Transverse colon (tissue), 4 donors: ENCODE measurements at places on chromosomes 2 and 18. TPM values are rescaled to one million over a fixed set of nuclear protein-coding genes. Genes with fewer than 3 reads are reported as not detected.

GRCh38 chr2:207015901-207016300 is 76.6 kb downstream of the CPO start:
- H3K4me1 ChIP-seq: no peaks in the 10 kb centered on the region
- no peaks in the 10 kb centered on the region for H3K27me3 ChIP-seq
- DNase-seq: no peak
- no peaks in the 10 kb centered on the region for H3K36me3 ChIP-seq
- H3K27ac ChIP-seq: no peak overlapping the region

DNA sequence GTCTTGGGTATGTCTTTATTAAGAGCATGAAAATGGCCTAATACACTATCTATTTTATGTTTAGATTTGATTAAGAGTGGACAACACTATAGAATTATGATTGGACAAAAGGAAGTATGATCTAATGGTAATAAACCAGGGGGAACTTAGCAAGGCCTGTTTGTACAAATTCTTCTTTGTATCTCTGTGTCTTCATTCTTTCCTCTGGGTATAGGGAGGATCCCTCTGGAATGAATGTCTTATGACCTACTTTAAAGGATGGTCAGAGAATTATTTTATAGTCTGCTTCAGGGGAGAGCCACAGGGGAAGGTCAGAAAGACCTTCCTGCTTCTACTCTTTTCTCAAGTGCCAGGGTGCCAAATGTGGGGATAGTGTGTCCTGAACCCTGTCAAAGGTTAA is 42.8 kb upstream of the FANCL start:
- no peaks in the 10 kb centered on the region for H3K36me3 ChIP-seq
- H3K27ac ChIP-seq: no peak overlapping the region
- DNase-seq: no peak
- no peak overlapping the region for H3K4me3 ChIP-seq

DNA sequence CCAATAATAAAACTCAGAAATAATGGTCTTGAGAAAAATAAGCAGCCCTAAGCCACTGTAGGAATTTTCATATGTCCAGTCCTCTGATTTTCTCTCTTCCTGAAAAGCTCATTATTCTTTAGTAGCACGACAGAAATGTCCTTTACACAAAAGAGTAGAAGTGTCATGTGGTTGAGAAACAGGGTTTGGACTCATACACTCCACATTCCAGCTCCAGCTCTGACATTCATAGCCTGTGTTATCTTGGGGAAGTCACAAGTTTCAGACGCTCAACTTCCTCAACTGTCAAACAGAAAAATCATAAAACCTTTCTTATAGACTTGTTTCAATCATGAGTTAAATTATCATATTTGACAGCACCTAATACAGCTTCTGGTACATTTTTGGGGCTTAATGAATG is 511.5 kb downstream of the TNS1 start:
- DNase-seq: no peak
- H3K27me3 ChIP-seq: no peaks in the 10 kb centered on the region
- no peaks in the 10 kb centered on the region for H3K36me3 ChIP-seq
- H3K4me3 ChIP-seq: no peak overlapping the region
- H3K4me1 ChIP-seq: no peaks in the 10 kb centered on the region

GRCh38 chr2:136117909-136118818 is at the start of gene CXCR4:
Gene CXCR4, minus strand, starts transcription at chr2:136118149. Its CDS starts 89 bp downstream, at chr2:136118060.
- H3K27ac ChIP-seq: peak within 1 kb of the TSS; percentile 55
- H3K36me3 ChIP-seq: peaks cover 7% of the 10 kb centered on the region
- H3K27me3 ChIP-seq: peaks cover 94% of the 10 kb centered on the region
- peak within 1 kb of the TSS; percentile 30 for H3K4me3 ChIP-seq
- DNase-seq: peak; percentile 83

DNA sequence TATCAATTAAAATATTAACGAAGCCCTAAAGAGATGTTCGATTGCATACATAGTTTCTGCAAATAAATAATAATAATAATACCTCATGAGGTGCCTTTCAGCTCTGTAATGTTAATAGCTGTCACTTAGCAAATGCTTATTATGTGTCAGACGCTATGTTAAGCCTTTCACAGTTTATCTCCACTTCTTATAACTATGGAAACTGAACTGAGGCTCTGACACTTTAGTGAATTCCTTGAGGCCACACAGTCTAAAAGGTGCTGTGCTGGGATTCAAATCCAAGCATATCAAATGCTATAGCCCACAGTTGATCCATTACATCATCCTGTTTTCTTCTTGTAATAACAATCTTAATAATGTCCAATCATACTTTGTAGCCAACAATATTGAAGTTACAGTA is 1571.5 kb upstream of the NXPH2 start:
- H3K4me3 ChIP-seq: no peak overlapping the region
- no peak overlapping the region for H3K27ac ChIP-seq
- no peaks in the 10 kb centered on the region for H3K27me3 ChIP-seq
- no peaks in the 10 kb centered on the region for H3K36me3 ChIP-seq

DNA sequence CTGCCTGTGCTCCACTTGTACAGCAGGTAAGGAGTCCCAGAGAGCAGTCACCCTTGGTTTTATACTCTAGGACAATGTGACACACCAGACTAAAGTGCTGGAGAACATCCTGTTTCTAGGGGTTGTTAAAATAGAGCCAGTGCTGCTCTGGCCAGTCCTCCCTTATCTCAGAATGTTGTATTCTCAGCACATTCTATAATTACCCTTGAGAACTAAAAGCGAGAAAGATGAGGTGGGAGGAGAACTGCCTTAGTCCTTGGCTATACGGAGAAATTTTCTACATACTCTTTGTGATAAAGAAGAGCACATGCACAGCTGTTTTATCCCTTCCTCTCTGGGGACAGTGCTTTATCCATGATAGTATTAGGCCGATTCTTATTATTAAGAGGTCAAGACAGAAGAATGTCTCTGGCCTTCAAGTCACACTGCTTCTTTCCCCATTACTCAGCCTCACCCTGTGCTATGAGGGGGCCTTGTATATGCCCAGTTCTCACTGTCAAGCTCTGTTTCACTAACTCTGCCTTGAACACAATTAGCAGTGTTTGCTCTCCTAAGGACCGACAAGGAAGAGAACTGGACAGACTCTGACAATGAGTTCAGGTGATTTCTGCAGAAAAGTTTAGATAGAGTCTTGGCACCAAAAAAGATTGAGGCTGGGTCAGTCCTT is 385.8 kb downstream of the TRIB2 start:
- no peaks in the 10 kb centered on the region for H3K27me3 ChIP-seq
- H3K36me3 ChIP-seq: no peaks in the 10 kb centered on the region
- H3K27ac ChIP-seq: no peak overlapping the region
- H3K4me1 ChIP-seq: no peaks in the 10 kb centered on the region
- H3K4me3 ChIP-seq: no peak overlapping the region

- H3K4me3 ChIP-seq: no peak overlapping the region
- H3K27me3 ChIP-seq: no peaks in the 10 kb centered on the region
- no peak for DNase-seq
- H3K27ac ChIP-seq: no peak overlapping the region
- H3K36me3 ChIP-seq: no peaks in the 10 kb centered on the region
- no peaks in the 10 kb centered on the region for H3K4me1 ChIP-seq
These were observed 65.2 kb upstream of the CRIM1 start for GRCh38 chr2:36290306-36290856.

- no peaks in the 10 kb centered on the region for H3K27me3 ChIP-seq
These were observed 11.3 kb downstream of the GFPT1 start for GRCh38 chr2:69375494-69376353.

GRCh38 chr2:149448315-149448714 is 117.9 kb downstream of the LYPD6 start:
- H3K36me3 ChIP-seq: no peaks in the 10 kb centered on the region
- no peak overlapping the region for H3K4me3 ChIP-seq
- H3K27ac ChIP-seq: no peak overlapping the region

DNA sequence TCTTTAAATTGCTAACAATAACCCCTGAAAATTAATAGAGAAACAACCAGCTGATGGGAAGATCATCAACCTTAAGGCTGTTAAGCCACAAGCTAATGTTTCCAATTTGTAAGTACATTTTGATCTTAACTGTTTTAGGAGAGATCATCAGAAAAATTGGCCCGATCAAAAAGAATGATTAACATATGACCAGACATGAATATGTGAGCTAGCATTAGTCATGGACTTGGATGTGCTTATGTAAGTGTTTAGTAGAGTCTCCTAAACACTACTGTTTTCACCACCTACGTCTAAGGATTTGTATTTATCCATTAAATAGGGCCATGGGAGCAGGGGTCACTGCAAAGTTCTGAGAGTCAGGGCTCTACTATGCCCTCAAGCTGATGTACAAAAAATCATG is 4.3 kb downstream of the LMAN1 start:
- H3K4me3 ChIP-seq: no peak overlapping the region
- no peak overlapping the region for H3K27ac ChIP-seq
- no peaks in the 10 kb centered on the region for H3K27me3 ChIP-seq
- H3K4me1 ChIP-seq: peaks cover 3% of the 10 kb centered on the region

DNA sequence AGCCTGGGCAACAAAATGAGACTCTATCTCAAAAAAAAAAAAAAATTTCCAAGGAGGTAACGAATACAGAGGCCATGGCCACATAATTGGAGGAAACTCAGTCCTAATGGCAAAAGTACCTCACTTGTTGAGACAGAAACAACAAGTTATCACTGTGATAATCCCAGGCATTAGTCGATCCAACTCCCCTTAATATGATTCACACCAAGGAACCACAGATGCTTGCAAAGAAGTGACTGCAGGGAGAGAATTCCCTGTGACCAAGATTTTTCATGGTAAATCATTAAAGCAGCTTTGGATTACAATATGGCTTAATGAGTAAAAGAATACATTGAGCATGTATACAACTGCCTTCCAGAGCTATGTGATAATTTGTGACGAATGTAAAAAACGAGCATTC is 80.4 kb upstream of the RNU4ATAC start:
- H3K36me3 ChIP-seq: peaks cover 32% of the 10 kb centered on the region
- no peaks in the 10 kb centered on the region for H3K27me3 ChIP-seq
- no peak overlapping the region for H3K4me3 ChIP-seq
- no peak overlapping the region for H3K27ac ChIP-seq

The ALPP gene
- total RNA-seq: not detected

The CCDC121 gene
- 4.3 TPM for total RNA-seq

The RIT2 gene
- not detected for total RNA-seq

The GULP1 gene
- 44.1 TPM for total RNA-seq

The HRH4 gene
- not detected for total RNA-seq

The MAP2 gene
- total RNA-seq: 3.2 TPM
